Cortex of kidney (tissue), 1 donor: ENCODE measurements at places on chromosomes 2 and 18.

- DNase-seq: no peak
These were observed 570 bp downstream of the SCRN3 start for GRCh38 chr2:174395969-174396630.

DNA sequence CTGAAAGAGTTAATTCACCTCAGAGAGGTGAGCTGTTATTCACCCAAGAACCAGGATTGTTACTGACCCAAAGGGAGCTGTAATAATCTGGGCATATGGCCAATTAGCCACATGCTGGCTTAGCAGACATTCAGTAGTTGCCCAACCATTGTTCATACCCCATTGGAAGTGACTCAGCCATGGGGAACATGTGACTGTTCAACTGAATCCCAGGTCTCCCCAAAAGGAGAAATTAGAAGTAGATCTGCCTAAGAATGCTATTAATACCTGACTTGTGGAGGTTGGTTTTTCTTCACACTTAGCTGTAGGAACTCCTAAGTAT is 272.6 kb upstream of the UBE2E3 start:
- DNase-seq: no peak

GRCh38 chr2:30631051-30631671 is 176.1 kb downstream of the CAPN13 start:
- no peak for DNase-seq

GRCh38 chr2:25053041-25053440 is 11.2 kb downstream of the EFR3B start:
- no peak for DNase-seq

- DNase-seq: no peak
These were observed 299.1 kb downstream of the SETBP1 start for GRCh38 chr18:44979748-44980147.

DNA sequence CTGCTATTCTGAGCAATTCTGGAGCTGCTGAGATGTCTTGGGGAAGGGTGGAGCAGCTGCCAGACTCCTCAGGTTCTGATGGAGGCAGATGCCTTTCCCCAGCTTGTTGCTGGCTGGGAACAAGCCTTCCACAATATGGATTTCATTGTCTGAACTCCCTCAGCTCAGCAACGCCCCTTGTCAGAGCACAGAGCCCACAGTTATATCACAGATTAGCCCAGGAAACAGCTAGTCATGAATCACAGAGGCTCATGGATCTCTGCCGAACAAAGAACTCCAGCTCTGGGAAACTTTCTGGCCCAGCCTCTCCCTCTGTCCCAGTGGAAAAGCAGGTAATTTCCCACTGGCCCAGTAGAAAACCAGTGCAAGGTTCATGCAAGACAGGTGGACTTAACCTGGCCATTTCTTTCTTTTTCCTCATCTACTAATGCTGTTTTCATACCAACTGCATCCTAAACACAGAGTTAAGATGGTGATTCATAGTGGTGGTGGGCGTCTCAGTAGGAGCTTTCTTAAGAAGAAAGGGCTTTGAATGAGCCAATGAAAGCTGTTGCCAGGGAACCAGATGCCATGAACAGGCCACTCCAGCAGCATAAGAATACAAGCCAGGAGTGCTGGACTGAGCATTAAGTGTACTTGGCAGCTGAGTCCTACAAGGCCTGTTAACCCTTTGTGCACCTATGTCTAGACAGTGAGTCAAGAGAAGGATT is 8.7 kb upstream of the KIAA2012 start:
- no peak for DNase-seq

DNA sequence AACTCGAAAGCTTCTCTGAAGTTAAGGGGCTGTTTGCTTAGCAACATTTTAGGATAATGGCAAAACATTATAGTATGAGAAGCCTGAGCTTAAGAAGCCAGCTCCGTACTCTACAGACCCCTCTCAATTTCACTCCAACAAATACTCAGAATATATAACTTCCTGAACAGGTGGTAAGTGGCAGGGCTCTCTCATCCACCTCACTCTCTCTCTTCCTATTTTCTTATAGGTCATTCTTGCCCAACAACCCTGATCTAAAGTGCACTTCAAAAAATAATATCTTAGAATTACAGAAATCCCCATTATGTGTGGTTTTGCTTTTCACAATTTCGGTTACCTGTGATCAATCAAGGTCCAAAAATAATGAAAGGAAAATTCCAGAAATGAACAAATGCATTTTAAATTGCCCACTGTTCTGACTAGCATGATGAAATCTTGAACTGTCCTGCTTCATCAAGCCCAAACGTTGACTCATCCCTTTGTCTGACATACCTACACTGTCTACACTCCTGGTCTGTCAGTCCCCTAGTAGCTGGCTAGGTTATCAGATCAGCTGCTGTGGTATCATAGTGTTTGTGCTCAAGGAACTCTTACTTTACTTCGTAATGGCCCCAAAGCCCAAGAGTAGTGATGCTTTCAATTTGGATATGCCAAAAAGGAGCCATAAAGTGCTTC is 122.8 kb upstream of the COL5A2 start:
- no peak for DNase-seq

GRCh38 chr18:23871410-23871809 is 143.1 kb upstream of the TTC39C start:
- DNase-seq: no peak
